ENCODE measurements at places on chromosomes 2 and 18.
A peak's percentile ranks its signal among the peaks of the same experiment; 100 is the strongest.

DNA sequence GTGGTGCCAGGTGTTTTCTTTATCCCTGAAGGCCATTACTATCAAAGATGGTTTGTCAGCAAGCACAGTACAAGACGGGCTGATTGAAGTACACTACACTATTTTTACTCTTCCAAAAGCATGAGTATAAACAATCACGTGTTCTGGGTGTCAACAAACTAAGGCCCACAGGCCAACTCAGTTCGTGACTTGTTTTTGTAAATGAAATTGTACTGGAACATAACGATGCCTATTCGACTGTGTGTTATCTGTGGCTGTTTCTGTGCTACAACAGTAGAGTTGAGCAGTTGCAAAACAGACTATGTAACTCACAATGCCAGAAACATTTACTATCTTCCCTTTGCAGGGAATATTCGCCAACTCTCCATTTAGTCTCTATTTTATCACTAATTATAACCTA, 12.3 kb downstream of the MRPS5 start:
- no peak for DNase-seq

DNA sequence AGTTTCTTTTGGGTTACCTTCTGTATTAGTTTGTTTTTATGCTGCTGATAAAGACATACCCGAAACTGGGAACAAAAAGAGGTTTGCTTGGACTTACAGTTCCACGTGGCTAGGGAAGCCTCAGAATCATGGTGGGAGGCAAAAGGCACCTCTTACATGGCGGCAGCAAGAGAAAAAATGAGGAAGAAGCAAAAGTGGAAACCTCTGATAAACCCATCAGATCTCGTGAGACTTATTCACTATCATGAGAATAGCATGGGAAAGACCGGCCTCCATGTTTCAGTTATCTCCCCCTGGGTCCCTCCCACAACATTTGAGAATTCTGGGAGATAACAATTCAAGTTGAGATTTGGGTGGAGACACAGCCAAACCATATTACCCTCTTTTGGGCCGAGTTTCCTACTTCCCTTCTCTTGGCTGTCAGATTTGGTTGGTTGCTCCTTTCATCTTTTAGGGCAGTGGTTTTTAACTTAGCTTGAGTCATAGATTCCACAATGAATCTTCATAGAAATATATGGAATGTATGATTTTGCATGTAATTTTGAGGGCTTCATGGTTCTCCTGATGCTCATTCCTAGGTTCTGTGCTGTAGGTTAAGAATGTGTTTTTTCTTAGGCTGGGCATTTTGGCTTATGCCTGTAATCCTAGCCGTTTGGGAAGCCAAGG, 44.2 kb downstream of the CEP192 start:
- DNase-seq, result no peak

DNA sequence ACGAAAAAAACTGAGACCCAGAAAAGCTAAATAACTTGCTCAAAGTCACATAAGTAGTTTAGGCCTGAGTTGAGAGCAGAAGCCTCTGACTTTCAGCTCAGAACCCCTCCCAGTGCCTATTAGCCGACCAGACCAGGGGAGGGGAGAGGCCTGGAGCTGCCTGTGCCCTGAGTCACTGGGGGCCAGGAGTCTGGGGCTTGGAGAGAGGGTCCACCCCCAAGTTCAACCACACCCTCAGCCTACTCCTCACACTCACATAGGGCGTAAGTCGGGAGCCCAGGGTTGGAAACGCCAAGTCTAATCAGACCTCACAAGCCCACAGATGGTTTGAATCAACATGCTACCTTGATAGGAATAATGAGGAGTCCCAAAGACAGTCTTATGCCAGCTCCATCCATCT, 12.6 kb upstream of the PKDCC start:
- no peak for DNase-seq

GRCh38 chr2:186590759-186591505, 1.1 kb downstream of the ITGAV start:
- DNase-seq, result peak; percentile 12

DNA sequence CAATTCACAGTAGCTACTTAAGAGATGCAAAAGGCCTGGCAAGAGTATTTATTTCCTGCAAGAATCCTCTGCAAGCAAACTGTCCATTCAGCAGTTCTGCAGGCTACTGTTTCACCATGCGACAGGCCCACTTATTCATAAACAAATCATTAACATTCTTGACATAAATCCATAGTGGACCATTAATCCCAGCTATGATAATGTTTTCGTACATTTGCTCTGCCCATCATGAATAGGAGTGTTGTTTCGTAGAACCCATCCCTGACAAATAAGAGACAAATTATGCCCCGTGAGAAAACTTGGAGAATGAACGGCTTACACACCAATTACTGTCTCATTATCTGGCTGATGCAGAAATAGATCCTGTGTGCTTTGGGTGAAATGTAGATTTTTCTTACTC, 65.4 kb downstream of the PID1 start:
- no peak for DNase-seq
